ENCODE measurements at places on chromosomes 5 and 9. TPM values are rescaled to one million over a fixed set of nuclear protein-coding genes. Genes with fewer than 3 reads are reported as not detected.

- DNase-seq: peak; percentile 72
Measured at GRCh38 chr9:97954550-97954989, 16.6 kb upstream of the HEMGN start.

- DNase-seq: no peak
Measured at GRCh38 chr5:66829826-66830225, 233.6 kb downstream of the MAST4 start.

DNA sequence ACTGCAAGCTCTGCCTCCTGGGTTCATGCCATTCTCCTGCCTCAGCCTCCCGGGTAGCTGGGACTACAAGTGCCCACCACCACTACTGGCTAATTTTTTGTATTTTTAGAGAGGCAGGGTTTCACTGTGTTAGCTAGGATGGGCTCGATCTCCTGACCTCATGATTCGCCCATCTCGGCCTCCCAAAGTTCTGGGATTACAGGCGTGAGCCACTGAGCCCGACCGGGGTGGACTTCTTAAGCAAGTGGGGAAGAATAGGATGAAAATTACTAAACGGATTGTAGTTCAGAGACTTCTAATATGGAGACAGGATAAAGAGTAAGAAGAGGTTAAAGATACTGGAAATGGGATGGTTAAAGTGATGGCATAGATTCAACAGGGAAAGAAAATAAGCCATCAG, 132.3 kb upstream of the IRX2 start:
- no peak for DNase-seq

DNA sequence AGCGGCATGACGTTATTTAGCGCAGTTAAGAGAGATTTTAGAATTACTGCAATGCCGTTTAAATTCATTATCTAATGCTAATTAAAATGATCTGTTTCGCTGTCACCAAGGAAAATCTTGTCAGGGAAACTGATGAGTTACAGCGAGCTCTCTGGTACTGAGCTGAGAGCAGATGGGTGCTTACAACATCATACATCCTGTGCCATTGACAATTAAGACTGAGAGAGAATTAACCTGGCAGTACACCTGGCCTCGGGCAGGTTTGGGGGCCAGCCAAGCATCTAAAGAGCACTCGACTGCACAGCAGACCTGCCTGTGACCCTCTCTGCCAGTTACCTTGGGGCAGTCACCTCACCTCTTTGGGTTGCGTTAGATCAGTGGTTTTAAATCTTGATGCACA, 55.0 kb downstream of the PUM3 start:
- DNase-seq: peak; percentile 76

DNA sequence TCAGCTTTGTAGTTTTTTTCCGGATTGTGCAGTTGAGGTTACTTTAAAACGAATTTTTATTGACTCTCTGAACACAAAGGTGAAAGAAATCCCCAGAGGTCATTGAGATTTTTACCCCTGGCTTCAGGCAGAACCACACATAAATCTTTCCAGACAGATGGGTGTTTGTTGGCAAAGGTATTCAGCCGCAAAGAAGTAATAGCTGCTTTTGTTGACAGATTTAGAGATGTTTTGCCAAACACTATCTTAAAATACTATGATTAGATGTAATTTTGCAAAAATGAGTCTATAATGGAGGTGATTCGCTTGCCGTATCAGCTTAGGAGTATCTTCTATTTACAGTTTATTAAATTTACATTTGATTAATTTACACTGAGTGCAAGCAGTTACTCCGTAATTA, 418.3 kb upstream of the CLINT1 start:
- DNase-seq: no peak

GRCh38 chr9:108469654-108470053, 386.1 kb downstream of the ACTL7B start:
- DNase-seq: no peak

DNA sequence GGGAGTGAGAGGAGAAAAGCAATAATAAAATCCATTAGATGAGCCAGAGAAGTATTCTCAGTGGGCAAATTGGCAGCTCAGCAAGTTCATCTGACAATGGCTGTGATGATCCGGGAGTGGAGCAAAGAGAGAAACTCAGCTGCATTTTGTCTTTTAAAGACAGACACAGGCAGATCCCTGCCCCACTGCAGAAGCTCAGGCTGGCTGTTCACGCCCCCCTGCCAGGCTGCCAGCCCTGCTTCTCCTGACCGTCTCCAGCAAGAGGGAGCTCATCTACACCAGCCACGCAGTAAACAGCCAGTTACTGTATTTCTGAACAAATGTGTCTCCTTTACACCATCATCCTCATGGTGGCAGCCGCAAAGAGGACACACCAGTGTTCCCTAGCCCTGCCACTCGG, 114.3 kb upstream of the SARDH start:
- DNase-seq: peak; percentile 58

- DNase-seq: peak; percentile 55
Measured at GRCh38 chr5:674630-675011, 18.5 kb downstream of the TPPP start.

DNA sequence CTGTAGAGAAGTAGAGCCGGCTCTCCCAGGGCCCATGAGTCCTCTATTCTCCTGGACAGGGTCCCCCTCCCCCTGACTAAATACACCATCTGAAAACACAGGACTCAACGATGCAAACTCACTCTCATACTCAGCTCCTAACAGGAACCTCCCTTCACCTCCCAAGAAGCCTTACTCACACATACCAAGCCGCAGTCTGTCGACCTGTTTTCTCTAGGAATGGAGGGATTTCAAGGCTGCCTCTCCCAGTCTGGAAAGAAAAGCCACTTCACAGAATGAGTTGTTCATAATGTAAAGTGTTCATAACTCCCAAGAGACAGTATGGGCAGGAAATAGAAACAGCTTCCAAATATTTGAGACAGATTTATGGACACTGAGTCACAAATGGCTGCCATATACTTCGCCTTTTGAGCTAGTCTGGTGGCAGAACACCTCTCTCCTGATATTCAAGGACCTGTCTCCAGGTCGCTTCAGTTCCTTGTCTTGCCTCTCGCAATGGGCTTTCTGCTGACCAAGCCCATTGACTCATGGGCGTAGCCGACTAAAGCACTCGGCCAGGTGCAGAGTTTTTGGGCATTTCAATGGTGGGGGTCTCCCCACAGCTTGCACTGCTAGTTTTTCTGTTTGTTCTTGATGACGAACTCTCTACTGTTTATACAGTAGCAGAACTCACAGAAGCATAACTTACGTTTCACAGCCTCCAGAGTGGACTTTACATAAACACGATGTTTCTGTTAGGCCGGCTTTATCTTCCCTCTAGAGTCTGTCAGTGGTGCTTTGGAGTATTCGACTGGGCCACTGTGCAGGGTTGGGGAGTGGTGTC, 25.0 kb upstream of the IL17B start:
- no peak for DNase-seq

- no peak for DNase-seq
Measured at GRCh38 chr5:104355350-104355749, 792.8 kb upstream of the NUDT12 start.

DNA sequence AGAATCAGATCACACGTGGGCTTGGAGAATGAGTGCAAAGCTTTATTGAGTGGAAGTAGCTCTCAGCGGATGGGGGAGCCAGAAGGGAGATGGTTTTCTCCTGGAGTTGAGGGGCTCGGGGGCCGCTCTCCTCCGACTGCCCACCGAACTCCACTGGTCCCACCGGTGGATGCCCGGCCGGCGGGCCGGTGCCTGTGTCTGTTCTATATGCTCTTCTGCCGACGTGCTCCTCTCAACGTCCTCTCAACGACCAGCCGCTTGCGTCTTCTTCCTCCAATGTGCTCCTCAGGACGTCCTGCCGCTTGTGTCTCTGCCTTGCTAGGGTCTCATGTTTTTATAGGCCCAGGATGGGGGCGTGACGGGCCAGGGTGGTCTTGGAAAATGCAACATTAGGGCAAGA, 161.9 kb downstream of the MUSK start:
- DNase-seq: no peak

DNA sequence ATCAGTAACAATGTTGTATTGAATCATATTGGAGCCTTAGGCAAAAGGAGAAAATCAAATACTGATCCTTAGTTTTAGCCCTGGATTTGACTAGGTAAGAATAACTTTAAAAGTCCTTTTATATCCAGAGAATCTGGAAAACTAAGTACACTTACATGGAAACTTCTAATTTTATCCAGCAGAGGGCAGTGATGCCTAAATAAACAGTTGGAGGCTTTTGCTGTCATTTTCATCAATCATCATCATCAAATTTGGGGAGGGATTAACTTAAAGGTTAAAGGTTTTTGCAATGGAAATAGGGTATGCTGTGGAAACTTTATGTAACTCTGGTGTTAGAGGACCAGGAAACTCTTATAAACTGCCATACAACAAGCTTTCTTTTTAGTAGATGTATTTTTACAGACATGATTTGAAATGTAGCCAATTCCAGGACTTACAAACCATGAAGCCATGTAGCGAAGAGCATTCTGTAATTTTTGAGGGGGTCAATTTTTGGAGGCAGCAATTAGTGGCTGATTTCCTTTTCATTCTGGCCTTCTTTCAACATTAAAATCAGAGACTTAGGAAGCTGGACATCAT, 112.7 kb downstream of the OSTF1 start:
- peak; percentile 27 for DNase-seq

GRCh38 chr5:176388003-176388443, 375 bp downstream of the NOP16 start:
- DNase-seq: no peak

GRCh38 chr5:175718401-175719108, 60.7 kb downstream of the HRH2 start:
- no peak for DNase-seq

DNA sequence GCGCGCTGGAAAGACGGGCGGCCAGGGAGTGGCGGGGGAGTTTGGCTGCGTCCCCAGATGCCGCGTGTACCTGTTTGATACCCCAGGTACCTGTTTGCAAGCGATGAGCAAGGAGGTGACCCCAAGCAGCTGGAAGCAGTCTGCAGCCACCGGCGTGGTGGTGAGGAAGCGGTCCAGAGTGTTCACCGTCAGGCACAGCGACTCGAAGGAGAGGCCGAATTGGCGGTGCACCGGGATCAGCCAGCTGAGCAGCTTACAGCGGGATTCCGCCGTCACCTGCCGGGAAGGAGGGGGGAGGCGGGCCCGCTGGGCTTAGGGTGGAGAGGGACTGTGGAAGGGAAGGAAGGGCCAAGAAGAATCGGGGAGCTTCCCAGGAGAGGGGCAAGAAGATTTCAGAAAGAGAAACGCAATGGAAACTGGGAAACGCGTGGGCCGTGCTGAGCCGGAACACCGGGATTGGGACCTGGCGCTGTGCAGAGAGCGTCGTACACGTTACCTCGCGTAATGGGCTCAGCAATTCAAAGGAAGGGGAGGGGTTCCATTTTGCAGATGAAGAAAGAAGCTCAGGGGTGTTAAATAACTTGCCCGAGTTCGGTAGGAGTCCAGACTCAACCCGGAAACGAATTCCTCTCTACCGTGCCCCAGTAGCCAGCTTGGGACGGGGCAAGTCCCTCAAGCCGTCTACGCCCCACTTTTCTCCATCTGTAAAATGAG, 980 bp downstream of the CCNO start:
- peak; percentile 54 for DNase-seq

DNA sequence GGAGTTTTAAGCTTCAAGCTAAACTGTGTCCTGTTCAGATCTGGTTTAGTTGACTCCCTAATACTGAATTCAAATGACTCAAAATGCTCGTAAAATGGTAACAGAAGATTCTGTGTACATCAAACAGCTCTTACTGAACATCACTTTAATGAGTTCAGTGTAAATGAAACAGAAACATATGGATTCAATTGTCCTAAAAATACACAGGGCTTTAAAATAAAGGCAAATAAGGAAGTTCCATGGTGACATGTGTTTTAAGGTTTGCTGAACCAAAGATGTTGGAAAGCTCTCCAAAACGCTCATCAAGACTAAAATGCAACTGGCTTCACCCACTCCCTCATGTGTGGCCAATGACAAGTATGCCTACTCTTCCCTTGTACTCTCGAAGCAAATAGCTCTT, 340.0 kb upstream of the PIK3R1 start:
- no peak for DNase-seq

GRCh38 chr5:83348281-83348780, 123.2 kb upstream of the VCAN start:
- DNase-seq: no peak

DNA sequence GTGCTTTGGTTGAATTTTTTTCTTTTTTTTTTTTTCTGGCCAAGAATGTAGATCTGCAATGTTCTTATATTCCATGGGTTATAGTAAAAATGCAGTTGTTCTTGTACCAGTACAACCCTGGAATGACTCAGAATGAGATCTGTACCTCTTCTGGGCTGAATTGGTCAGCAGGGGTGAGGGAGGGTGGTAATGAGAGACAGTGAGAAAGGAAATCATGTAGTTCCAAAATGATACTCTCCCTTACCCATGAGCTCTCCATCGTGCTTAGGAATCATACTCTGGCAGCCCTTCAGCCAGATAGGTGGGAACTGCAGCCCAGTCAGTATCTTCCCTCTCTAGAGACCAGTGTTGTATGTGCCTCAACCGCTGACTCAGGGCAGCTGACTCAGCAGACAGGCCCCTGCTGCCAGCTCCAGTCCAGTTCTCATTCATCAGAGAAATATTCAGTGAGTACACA, 2.1 kb upstream of the GLIS3 start:
- DNase-seq: no peak

GRCh38 chr9:98146101-98146991, 27.3 kb upstream of the TRIM14 start:
- no peak for DNase-seq

DNA sequence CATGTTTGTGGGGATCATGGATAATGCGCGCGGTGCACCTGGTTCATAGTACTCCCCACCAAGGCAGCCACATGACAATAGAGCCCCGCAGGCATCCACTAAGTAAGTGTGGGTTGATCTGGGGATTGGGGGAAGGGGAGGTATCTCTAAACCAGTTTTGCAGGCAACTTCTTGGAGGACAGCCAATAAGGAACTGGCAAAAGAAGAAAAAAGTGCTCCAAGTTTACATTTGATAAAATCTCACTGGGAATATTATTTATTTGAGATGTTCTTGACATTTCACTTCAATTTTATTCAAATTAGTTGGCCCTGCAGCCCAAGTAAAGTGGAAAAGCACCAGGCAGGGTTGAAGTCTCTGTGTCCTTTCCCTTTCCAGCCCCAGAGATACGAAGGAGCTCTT, 8.5 kb downstream of the FBP1 start:
- DNase-seq: no peak

Gene TOR1B
- 16.7 TPM for total RNA-seq

Gene CENPK
- 36.4 TPM for total RNA-seq

Gene TMEM215
- total RNA-seq: not detected

Gene EPB41L4A
- total RNA-seq: not detected

Gene TAF11L10
- not detected for total RNA-seq

Gene ROR2
- 3.2 TPM for total RNA-seq

Gene ANKRD31
- total RNA-seq: 2.8 TPM

Gene PCDHGB1
- not detected for total RNA-seq

Gene DDX4
- not detected for total RNA-seq

Measured in G401 (cell line).